ENCODE measurements at places on chromosomes 7 and 10.

DNA sequence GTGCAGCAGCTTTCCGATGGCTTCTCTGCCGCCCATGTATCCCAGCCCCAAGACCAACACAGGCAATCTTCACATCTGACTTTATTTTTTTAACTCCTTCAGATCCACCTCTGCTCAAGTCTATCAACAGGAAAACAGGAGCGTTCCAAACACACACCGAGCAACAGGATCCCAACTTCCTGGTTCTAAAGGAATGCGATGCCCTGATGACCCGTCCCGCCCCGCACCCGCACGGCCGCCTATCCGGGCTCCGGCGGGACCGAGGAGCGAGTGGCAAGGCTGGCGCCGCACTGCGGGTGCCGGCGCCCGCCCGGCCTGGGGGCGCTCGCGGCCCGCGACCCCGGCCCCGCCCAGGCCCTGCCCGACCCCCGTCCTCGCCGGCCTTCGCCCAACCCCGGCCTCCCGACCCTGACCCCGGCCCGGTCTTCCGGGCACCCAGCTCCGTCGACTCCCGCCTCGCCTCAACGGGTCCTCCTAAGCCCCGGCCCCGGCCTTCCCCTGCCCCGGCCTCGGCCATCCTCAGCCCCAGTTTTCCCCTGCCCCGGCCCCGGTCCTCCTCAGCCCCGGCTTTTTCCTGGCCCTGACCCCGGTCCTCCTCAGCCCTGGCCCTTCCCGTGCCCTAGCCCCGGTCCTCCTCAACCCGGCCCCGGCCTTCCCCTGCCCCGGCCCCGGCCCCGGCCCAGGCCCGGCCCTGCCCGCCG is 730 bp downstream of the LARP4B start:
- no peak for DNase-seq

GRCh38 chr10:124624466-124624865 is 119.7 kb downstream of the FAM53B start:
- no peak for DNase-seq

DNA sequence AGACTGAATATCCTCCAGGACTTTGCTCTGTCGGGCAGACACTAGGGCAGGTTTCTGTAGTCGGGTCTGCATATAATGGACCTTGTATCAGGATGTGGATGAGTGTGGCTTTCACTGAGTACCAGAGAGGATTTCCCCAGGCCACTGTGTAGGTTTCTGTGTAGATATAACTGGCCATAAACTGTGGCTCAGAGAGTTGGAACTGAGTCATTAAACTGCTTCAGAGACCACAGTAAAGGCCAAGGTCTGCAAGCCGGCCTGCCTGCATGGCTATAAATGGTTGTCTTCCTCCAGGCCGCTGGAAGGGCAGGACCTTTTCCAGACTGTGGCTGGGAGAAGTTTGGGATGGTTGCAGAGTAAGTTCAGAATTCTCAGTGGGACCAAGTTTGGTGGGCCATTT is 16.9 kb downstream of the ZNF92 start:
- no peak for DNase-seq

DNA sequence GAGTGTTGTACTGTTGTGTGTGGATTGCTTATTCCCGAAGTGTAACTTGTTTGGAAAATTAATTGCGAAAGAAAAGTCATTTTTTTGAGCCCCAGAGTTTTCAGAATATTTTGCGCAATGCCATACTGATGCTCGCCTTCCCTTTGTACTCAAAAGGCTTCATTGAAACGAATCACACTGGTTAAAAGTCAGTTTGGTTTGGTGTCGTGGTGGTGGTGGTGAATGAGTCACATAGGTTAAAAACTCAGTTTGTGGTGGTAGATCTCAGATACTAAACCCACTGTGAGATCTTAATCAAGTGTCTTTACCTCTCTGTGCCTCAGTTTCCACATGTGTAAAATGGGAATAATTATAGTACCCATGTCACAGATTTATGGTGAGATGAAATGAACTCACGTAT is 61.1 kb upstream of the IL6 start:
- DNase-seq: no peak

GRCh38 chr10:499991-500390 is 189.5 kb downstream of the DIP2C start:
- DNase-seq: no peak

DNA sequence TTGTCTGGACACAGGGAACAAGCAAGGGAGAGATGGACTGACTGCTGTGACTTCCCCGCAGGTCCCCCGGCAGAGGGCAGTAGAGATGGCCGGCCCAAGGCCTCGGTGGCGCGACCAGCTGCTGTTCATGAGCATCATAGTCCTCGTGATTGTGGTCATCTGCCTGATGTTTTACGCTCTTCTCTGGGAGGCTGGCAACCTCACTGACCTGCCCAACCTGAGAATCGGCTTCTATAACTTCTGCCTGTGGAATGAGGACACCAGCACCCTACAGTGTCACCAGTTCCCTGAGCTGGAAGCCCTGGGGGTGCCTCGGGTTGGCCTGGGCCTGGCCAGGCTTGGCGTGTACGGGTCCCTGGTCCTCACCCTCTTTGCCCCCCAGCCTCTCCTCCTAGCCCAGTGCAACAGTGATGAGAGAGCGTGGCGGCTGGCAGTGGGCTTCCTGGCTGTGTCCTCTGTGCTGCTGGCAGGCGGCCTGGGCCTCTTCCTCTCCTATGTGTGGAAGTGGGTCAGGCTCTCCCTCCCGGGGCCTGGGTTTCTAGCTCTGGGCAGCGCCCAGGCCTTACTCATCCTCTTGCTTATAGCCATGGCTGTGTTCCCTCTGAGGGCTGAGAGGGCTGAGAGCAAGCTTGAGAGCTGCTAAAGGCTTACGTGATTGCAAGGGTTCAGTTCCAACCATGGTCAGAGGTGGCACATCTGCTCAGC is 6.0 kb downstream of the CYREN start:
- no peak for DNase-seq

DNA sequence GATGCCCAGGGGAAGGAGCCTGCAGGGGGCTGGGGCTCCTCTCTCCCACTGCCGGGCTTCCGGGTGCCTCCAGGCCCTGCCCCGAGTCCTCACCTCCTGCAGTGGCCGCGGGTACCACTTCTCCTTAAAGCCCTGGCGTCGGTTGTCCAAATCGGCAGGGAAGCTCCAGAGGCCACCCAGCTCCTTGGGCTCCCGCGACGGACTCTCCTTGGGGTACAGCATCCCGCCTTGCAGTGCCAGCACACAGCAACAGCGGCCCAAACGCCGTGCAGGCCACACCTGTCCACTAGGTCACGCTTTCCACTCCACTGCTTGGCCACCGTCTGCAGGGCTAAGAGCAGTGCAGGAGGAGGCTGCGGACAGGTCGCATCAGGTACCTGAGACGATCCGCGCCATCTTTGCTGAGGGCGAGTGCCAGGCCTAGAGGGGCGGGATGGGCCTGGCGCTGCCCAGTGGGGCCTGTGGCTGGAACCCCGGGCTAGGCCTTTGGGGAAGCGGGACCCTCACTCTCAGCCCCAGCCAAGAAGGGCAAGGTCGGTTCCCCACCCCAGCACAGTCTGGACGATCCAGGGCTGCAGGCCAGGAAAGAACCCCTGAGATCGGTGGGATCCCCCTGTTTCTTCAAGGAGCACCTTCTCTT is 47.7 kb upstream of the ZNF479 start:
- no peak for DNase-seq

DNA sequence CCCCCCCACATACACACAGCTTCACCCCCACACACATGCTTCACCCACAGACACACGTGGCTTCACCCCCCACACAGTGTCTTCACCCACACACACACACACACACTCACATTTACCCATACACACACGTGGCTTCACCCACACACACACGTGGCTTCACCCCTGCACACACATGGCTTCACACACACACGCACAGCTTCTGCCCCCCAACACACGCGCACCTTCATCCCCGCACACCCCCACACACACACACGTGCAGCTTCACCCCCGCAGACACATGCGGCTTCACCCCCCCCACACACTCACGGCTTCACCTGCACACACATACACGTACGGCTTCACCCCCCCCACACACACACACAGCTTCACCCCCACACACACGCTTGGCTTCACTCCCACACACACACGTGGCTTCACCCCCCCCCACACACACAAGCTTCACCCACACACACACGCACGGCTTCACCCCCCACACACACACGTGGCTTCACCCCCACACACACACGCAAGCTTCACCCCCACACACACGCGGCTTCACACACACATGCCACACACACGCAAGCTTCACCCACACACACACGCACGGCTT is 82.4 kb downstream of the NKX6-2 start:
- DNase-seq: no peak

GRCh38 chr10:3468919-3469638 is 296.5 kb upstream of the PITRM1 start:
- DNase-seq: no peak

DNA sequence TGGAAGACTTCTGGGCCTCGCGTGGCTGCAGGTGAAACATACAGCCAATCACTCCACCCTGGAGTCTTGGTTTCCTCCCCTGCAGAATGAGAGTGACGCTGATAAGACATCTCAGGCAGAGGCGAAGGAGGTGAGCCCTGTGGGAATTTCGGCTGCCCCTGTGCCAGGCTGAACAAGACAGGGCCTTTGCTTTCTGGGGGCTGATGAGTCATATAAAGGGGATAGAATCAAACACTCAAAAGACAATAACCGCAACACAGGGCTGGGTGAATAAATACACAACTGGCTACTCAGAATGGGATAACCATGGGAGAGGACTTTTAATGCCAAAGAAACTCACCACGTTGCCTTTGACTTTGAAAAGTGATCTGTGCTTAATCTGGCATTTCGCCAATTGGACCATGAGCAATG is 143.8 kb downstream of the KCNMA1 start:
- DNase-seq: no peak

DNA sequence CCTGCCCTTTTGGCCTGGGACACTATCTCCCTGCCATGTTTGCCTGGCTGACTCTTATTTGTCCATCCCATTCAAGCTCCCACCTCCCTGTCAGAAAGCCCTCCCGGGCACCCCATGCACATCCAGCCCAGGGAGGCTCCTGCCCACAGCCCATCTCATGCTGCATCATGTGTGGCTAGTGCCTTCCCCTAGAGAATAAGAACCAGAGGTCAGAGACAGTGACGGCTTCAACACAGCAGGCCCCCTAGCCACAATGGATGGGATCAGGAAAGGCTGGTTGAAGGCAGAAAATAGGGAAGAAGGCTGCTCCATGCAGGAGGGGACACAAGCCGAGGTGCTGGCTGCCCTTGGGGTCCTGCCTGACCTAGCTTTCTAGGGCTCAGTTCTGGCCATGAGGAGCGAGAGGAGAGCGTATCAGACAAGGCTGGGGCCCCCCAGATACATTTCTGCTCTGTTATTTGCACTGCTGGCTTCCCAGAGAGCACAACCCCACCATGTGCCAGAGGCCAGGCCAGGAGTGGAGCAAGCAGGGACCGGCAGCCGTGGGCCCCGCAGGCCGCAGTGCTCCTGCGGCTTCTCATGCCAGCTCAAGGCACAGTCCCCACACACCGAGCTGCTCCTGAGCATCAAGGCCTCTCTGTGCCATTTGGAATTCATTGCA is 161.1 kb upstream of the ZMIZ1 start:
- no peak for DNase-seq

DNA sequence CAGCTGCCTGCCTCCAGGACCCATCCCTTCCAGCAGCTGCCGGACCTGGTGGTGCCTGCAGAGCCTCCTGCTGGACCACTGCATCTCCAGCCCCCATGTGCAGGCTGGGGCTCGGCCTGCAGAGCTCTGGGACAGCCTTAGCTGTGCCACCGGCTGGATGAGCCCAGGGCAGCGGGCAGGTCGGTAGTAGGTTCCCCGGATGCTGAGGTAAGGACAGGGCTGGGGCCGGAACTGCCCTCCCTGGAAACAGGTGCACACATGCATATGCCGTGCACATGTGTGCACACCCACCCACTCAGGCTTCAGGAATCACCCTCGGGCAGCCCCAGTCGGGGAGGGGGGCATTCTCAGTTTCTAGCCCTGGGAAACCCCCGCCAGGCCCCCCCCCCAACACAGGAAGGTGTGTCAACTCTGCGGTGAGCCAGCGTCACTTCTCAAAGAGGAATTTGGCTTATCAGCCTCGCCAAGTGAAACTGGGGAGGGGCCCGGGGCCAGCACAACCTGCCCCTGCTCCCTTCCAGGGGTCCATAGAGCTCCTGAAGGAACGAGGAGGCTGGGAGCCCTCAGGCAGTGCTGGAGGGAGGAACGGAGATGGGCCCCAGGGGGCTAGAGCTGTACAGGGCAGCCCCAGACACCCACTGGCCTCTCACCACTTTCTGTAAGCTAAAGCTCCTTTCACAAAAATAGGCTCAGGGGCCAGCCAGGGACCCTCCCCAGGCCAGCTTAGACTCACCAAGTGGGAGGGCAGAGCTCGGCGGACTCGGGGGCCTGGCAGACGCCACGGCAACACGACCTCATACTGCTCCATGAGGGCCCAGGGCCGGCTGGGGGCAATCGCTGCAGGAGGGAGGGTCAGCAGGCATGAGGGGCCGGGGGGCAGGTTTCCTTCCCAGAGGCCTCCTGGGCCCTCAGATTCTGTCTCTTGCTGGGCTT is 1.7 kb downstream of the ADAM8 start:
- no peak for DNase-seq

GRCh38 chr7:39592586-39592985 is 26.4 kb downstream of the YAE1 start:
- DNase-seq: no peak

DNA sequence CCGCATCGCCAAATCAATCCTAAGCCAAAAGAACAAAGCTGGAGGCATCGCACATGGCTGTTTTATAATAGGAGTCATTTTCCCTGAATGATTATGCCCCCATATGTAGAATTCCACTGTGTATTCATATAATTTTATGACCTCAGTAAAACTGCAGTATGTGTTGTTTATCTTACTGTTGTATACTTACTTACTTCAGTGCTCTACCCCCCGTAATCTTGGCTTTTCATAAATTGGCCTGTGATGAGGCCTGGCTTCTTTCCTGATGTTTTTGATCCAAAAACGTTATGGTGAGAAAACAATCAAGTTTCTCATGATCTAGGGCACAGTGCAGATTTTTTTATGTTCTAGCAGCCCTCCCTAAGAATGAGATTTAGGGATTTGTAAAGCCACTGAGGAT is 306.4 kb upstream of the FZD1 start:
- no peak for DNase-seq

DNA sequence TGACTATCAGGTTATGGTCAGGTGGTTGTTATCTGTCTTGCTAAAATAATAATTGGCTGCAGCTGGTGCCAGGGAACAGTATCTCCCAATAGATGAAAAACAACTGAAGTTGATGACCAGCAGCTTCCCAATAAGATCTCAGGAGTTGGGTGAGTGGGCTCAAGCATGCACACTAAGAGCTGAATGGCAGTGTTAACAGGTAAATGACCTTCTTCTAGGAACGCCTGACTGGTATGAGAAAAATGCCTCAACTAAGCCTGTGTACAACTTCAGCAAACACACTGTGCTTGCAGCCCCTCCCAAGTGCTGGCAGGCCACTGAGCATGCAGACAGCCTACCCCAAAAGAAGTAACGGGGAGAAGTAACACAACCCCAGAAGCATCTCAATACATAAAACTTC is 636.9 kb downstream of the ACTR3B start:
- DNase-seq: no peak

- DNase-seq: no peak
These were observed 10.6 kb downstream of the LRIT2 start for GRCh38 chr10:84214612-84215235.

DNA sequence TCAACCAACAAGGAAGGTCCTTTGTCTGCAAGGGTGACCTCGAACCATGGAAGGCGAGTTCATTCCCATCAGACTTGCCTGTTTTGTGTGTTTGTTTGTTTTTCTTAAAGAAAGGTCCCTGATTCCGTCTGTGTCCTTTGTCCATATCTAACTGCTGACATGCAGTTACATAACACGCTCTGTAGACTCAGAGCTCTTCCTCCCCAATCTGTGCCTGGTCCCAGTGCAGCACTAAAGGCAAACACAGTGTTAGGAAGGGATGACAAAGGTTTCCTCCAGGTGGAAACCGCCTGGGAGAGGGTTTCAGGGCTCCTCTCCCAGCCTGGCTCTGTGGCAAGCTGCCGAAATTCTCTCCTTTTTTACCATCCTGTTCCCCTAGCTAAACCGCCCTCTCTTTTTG is 13.4 kb downstream of the JCAD start:
- DNase-seq: no peak

Measured in smooth muscle cell of the brain vasculature (primary cell).